NCI-H1105 treated with DMSO at 0.1 percent for 48 hours (cell line): ENCODE measurements at places on chromosomes 13 and 19.

DNA sequence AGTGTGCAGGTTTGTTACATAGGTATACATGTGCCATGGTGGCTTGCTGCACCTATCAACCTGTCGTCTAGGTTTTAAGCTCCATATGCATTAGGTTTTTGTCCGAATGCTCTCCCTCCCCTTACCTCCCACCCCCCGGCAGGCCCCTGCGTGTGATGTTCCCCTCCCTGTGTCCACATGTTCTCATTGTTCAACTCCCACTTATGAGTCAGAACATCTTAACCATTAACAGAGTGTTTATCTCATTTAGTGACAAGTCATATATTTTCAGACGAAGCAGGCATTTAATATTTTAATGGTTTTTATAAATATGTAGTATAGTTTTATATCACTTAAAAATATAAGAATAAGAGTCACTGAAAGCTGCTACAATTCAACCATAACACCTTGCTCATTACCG is 780.5 kb upstream of the ARGLU1 start:
- DNase-seq: no peak

GRCh38 chr19:34135821-34136611 is 36.3 kb upstream of the LSM14A start:
- no peak for DNase-seq

GRCh38 chr19:2561895-2562294 is 86.0 kb downstream of the GADD45B start:
- DNase-seq: no peak

- peak; percentile 91 for DNase-seq
Observed at GRCh38 chr13:98285317-98285716, 108.2 kb upstream of the RNF113B start.

DNA sequence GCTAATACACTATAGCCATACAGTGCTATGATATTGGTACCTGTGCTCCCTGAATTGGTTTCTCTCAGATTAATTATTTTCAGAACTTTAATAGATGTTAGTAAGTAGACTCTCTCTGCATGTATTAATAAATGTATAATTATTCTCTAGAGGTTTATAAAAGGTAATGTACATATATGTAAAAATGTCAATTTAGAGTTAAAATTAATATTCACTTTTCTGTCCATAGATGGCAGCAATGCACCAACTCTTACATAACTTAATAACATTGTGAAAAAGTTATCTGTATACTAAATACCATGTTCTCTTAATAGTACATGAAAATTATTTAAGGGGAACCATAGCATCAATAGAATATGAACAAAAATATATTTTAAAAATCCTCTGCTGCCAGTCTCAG is 515.0 kb upstream of the KLHL1 start:
- peak; percentile 18 for DNase-seq

GRCh38 chr13:23180711-23181110 is at the start of gene SGCG:
SGCG (plus strand) TSS chr13:23180979; CDS start chr13:23203695, 22,716 bp downstream.
- DNase-seq: no peak

GRCh38 chr13:26557051-26557392 is 461 bp upstream of the WASF3 start:
- no peak for DNase-seq

DNA sequence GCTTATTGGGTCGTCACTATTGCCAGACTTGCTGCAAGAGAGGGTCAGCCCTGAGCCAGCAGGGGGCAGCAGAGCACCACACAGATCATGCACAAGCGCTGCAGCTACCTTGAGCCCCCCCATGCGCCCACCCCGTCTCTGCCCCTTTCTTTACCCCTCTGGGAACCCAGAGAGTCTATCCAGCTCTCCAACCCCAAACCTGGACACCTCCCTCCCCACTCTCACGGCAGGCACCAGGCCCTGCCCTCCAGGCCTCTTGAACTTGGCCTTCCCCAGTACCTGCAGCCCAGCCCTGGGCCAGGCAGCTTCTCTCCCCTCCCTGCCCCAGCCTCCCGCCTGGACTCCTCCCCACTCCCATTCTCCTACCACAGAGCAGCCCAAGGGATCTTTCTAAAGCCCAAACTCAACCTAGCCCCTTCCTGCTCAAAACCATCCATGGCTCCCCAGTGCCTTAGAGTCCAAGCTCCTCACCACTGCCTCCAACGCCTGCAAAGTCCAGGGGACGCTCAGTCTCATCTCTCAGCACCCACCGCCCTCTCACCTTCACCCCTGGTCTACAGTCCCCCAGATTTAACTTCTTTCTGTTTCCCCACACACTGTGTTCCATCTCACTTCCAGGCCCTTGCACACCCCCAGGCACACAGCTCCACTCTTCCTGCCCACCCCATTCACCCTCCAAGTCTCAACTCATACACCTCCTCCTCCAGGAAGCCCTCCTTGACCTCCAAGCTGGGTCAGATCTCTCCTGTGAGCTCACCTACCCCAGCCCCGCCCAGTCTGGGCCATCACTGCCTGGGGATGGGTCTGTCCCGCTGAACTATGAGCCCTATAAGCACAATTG is 9.4 kb upstream of the CEACAM16 start:
- peak; percentile 36 for DNase-seq

DNA sequence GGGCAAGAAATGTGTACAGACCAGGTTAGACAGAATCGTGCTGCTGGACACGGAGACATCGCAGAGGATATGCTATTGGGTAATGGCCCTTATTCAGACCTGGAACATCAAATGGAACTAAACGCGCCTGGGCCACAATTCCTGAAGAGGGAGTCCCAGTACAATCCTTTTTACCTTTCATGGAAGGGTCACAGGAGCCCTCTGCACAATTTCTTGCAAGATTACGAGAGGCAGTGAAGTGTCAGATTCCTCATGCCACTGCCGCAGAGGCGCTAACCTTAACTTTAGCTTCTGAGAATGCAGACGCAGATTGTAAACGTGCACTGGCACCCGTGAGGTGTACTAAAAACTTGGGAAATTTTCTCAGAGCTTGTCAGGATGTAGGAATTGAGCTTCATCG is 18.1 kb downstream of the CLEC4M start:
- DNase-seq: no peak

DNA sequence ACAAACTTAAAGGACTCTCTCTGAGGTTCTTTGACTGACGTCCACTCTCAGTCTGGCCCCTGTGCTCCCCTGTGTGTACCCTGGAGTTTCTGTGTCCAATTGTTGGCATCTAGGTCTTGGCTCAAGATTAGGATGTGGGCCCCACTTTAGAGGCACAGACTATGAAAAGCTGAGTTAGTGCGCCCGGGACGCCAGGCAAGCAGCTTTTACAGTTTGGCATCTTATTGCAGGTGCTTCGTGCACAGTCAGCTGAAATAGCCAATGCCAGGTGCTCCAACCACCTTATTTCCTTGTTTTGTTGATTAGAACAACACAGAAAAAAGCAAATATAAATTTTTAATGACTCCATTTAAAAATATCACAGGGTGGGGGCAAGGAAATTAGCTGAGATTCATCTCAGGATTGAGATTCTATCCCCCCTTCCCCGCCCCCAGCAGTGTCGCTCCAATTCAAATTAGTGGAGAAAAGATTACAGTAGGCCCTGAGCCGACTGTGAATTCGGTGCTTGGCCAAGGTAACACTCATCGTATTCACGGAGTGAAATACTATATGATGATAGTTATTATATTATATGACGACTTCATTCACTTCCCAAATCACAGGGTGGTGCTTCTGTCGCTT is 4.3 kb downstream of the SOX1 start:
- DNase-seq: peak; percentile 94

DNA sequence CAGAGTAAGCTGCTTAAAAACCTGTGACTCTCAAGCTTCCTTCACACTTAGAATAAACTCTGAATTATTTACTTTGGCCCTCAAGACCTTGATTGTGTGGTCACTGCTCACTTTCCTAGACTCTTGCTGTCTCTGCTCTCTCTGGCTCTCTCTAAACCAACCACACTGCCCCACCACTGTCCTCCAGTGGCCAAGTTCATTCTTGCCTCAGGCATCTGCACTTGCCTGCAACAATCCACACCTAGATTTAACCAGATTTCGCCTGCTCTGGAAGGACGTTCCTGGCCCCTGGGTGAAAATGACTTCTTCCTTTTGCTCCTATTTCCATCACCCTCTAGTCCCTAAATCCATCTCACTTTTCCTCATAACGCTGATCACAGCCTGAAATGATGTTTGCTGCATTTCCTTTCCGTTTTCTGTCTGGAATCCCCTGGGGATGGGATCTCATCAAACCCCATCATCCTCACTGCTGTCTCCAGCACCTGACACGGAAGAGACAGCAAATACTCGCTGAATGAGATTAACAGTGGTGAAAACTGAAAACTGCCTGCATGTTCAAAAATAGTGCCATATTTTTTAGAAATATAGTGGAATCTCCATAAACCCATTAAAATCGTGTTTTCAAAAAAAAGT is 232.6 kb downstream of the UQCRFS1 start:
- DNase-seq: no peak

- DNase-seq: peak; percentile 41
Observed at GRCh38 chr13:46288570-46289259, 77.0 kb downstream of the LRRC63 start.

GRCh38 chr13:40963927-40964326 is 55.2 kb downstream of the ELF1 start:
- DNase-seq: no peak

DNA sequence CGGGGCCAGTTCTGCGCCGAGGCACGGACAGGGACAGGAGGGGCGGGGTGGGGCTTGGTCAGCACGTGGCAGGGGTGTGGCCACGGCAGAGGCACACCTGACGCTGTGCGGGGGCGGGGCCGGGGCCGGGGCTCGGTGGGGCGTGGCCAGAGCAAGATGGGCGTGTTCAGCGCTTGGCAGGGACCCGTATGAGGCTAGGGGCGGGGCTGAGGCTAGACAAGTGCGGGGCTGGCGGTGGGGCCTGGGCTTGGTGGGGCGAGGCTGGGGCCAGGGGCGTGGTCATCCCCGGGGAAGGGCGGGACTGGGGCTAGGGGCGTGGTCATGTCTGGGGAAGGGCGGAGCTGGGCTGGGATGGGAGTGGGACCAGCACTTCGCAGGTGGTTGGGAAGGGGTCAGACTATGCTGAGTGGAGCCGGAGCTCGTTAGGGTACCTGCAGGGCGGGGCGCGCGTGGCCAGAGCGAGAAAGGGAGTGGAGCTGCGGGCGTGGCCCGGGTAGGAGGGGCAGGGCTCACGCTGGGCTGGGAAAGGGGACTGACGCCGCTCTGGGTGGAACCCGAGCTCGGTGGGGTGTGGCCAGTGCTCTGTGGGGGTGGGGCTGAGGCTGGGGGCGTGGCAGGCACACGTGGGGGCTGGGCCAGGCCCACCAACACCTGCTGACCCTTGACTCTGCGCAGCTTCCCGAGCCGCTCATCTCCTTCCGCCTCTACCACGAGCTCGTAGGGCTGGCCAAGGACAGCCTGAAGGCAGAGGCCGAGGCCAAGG is 12.8 kb downstream of the POLR2E start:
- peak; percentile 93 for DNase-seq

DNA sequence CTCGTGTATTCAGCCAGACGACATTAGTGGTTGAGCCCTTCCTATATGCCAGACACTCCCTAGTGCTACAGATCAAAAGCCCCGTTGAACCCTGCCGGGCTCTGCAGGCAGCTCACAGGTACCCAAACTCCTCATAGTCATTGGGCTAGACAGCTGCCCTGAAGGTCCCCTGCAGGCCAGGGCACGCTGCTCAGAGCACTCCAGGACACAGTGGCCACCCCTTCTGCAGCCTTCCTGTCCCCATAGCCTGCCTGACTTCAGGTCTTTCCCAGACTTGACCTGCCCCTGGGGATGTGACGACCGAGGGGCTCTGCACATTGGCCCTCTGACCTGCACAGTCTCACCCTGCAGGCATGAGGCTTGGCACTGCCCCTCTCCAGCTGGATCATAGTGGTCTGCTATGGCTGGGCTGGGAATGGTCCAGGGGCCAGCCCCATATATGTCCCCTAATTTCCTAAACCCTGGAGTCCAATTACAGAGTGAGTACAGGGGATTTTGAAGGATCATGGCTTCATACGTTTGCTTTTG is 64.2 kb upstream of the UBAC2 start:
- DNase-seq: no peak

DNA sequence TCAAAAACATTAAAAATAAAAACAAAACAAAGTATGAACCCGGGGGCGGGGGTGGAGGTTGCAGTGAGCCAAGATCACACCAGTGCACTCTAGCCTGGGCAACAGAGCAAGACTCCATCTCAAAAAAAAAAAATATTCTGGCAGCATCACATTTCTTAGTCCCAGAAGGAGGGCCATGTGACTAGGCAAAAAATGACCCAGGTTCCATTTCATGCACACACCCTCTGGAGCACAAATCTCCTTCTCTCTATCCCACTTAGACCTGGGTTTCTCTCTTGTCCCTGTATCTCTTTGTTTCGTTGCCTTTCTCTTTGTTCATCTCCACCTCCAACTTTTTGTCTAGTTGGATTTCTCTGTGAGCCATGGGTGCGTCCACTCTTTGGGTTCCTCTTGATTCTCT is 6.2 kb upstream of the CYP2A7 start:
- no peak for DNase-seq

- no peak for DNase-seq
Observed at GRCh38 chr19:53045536-53045935, 996 bp downstream of the ERVV-2 start.

DNA sequence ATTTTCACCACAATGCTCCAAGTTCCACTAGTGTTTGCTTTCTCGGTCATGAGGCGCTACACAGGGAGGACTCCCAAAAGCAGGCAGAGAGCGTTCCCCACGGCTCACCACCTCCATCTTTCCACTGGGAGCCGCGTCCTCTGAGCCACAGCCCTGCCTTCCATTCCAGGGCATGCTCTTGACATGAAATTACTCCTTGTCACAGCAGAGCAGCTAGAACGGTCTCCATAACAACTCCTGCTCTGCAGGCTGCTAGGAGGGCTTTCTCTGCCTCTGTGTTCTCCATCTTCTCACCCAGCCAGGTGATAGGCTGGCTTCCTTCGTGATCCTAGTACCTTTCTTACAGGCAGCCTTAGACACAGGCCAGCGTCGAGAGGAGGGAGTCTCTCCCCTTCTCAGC is 171.8 kb upstream of the UBL3 start:
- DNase-seq: no peak

GRCh38 chr13:41312176-41312500 is 1.1 kb downstream of the NAA16 start:
- DNase-seq: peak; percentile 10

GRCh38 chr13:98664047-98664446 is 87.1 kb upstream of the STK24 start:
- no peak for DNase-seq

GRCh38 chr19:58586133-58586765 is 13.1 kb upstream of the MZF1 start:
- DNase-seq: no peak

DNA sequence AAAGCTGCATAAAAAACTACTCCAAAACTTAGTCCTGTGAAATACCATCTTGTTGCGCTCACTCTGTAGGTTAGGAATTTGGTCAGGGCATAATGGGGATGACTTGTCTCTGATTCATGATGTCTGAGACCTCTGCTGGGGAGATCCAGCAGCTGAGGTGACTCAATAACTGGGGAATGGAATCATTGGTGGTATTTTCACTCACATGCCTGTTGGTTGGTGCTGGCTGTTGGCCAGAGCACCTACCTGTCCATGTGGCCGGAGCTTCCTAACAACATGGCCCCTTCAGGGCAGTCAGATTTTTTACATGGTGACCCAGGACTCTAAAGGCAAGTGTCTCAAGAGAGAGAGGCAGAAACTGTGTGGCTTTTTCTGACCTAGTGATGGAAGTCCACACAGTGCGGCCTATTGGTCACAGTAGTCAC is 7.4 kb upstream of the ESD start:
- no peak for DNase-seq
